ENCODE measurements at places on chromosomes 5 and 9.
A peak's percentile ranks its signal among the peaks of the same experiment; 100 is the strongest.

- H3K4me3 ChIP-seq, result no peak overlapping the region
- no peak overlapping the region for H3K27ac ChIP-seq
- H3K27me3 ChIP-seq, result no peaks in the 10 kb centered on the region
- DNase-seq, result no peak
- H3K36me3 ChIP-seq, result no peaks in the 10 kb centered on the region
Measured at GRCh38 chr9:75186767-75187380, 98.6 kb downstream of the OSTF1 start.

- DNase-seq, result no peak
- H3K36me3 ChIP-seq, result no peaks in the 10 kb centered on the region
- H3K27ac ChIP-seq, result no peak overlapping the region
- peaks cover 2% of the 10 kb centered on the region for H3K4me1 ChIP-seq
- H3K27me3 ChIP-seq, result no peaks in the 10 kb centered on the region
Measured at GRCh38 chr5:165328846-165329245, 1823.4 kb downstream of the MAT2B start.

- H3K36me3 ChIP-seq, result peaks cover 9% of the 10 kb centered on the region
- H3K27ac ChIP-seq, result peak overlapping the region; percentile 96
- no peak for DNase-seq
- peaks cover 51% of the 10 kb centered on the region for H3K4me1 ChIP-seq
Measured at GRCh38 chr9:19127871-19128500, 694 bp upstream of the PLIN2 start.

DNA sequence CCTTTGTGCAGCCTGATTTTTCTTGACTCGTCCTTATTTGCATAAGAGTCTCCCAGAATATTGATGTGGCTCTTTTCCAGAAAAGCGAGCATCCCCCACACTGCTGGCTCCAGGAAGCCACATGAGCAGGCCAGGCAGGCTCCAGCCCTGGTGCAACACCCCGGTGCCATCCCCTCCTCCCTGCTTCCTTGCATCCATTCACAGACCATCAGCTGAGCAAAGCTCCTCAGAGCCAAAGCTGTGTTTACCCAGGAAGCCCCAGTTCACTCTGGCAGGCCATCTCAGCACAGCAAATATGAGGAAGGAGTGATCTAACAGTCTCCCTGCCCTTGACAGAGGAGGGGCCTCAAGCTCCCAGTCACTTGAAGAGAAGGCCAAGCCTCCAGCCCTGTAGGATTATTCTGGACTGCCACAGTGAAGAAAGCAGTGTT is 34.4 kb downstream of the INSYN2B start:
- H3K27me3 ChIP-seq, result peaks cover 23% of the 10 kb centered on the region
- no peaks in the 10 kb centered on the region for H3K36me3 ChIP-seq
- H3K4me1 ChIP-seq, result peaks cover 12% of the 10 kb centered on the region
- no peak for DNase-seq
- no peak overlapping the region for H3K4me3 ChIP-seq

DNA sequence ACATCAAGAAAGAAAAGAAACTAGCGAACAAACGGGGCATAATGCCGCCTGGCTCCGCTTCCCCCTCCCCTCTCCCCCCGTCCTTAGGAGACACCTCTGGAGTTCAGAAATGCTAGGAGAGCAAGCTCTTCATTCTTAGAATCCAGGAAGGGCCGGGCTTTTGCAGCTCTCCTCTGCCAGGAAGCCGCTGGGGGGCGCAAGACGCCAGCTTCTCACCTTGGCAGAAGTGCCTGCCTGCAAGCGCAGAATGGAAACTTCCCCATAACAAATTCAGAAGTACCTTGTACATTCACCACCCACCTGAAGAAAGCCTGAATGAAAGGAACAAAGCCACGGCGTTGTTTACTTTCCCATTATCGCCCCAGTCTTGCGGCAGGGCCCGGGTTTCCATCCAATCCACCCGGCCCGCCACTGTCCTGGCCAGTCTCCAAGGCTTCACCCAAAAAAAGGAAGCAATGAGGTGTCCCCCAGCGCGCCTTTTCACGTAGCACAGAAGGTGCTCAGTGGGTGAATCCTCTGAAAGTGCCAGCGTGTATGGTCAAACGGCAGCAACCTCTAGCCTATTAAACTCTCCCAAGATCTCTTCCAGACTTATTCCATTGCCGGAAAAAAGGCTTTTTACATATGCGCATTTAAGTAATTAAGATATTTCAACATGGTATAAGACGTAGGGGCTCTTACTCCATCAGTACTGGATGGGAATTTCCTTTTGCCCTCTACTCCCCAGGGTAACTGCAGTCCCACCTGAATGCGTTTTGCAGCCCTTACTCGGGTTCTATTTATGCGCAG is 1.6 kb upstream of the GADD45G start:
- H3K4me3 ChIP-seq, result peak overlapping the region; percentile 73
- H3K36me3 ChIP-seq, result no peaks in the 10 kb centered on the region
- H3K4me1 ChIP-seq, result peaks cover 30% of the 10 kb centered on the region
- DNase-seq, result peak; percentile 94

DNA sequence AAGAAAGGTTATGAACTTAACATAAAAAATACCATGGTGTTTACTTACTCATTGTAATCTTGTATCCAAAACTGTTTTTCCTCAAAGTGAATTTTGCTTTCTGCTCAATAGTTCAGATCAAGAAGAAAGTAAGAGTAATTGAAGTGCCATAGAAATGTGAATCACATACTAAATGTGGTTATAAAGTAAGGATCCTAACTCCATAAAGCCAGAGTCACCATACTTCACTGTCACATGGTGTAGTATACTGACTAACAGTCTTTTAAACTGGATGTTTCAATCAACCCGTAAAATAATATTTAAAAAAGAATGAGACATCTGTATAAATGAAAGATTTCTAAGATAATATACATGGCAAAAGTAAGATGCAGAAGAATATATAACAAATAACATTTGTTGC is 72.1 kb downstream of the NIPBL start:
- no peak overlapping the region for H3K27ac ChIP-seq
- peaks cover 25% of the 10 kb centered on the region for H3K4me1 ChIP-seq
- no peaks in the 10 kb centered on the region for H3K36me3 ChIP-seq

DNA sequence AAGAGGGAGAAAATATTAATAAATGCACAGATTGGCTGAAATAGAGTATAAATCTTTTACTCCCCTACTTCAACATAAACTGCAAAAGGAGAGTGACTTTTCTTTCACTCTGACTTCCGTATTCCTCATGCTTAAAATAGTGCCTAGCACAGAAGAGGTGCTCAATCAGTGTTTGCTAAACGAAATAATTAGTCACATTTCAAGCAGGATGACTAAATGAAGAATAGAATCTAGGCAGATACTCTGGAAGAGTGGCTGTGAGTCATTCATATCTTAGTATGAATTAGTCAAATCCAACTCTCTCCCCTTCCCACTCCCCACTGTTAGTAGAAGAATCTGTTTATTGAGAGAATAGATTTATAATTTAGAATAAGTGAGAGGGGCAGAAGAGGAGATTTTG is 4.8 kb downstream of the CD274 start:
- no peak overlapping the region for H3K4me3 ChIP-seq
- H3K27ac ChIP-seq, result no peak overlapping the region
- H3K36me3 ChIP-seq, result no peaks in the 10 kb centered on the region
- H3K27me3 ChIP-seq, result no peaks in the 10 kb centered on the region
- H3K4me1 ChIP-seq, result peaks cover under 1% of the 10 kb centered on the region

GRCh38 chr9:15867334-15867733 is 314.5 kb downstream of the CCDC171 start:
- no peak overlapping the region for H3K27ac ChIP-seq
- no peaks in the 10 kb centered on the region for H3K27me3 ChIP-seq
- peaks cover 8% of the 10 kb centered on the region for H3K4me1 ChIP-seq

DNA sequence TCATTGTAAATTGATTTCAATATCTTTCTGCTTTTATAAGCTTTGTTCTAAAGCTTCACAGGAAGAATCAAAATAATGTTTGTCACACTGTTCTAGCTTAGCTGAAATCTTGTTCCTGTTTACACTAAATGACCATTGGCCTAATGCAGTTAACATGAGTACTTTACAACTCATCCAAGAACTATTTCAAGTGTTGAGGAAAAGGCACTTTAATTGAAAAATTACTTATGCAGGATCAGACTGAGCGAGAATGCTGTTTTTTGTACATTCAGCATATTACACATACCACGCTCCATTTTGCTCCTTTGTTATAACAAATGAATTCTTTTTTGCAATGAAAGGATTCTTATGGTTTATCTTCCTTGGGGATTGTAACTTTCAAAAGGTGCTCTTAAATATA is 22.4 kb upstream of the SMIM15 start:
- no peak overlapping the region for H3K27ac ChIP-seq
- H3K27me3 ChIP-seq, result no peaks in the 10 kb centered on the region
- no peaks in the 10 kb centered on the region for H3K4me1 ChIP-seq
- H3K36me3 ChIP-seq, result no peaks in the 10 kb centered on the region

DNA sequence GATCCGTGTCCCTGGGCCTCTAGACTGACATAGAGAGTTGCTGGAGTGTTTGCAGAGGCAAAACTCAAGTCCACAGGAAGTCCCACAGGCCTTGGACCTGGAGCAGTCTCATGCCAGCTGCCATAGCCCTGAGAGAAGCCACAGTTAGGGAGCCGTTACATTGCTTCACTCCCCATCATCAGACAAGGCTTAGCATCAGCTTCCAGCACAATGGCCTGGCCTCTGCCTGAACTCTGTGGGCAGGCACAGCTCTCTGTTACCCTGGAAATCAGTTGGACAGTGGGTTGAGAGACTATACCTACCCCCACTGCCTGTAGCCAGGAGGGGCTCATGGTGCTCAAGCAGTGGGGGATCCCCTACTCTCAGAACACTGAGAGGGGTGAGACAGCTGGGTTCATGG is 16.2 kb upstream of the C9orf72 start:
- H3K27me3 ChIP-seq, result no peaks in the 10 kb centered on the region
- no peak overlapping the region for H3K27ac ChIP-seq
- no peaks in the 10 kb centered on the region for H3K36me3 ChIP-seq
- no peak for DNase-seq
- no peak overlapping the region for H3K4me3 ChIP-seq

- no peaks in the 10 kb centered on the region for H3K36me3 ChIP-seq
- no peak for DNase-seq
- peaks cover 16% of the 10 kb centered on the region for H3K4me1 ChIP-seq
- peak overlapping the region; percentile 15 for H3K27ac ChIP-seq
Measured at GRCh38 chr9:125038166-125038565, 97.3 kb upstream of the GOLGA1 start.

DNA sequence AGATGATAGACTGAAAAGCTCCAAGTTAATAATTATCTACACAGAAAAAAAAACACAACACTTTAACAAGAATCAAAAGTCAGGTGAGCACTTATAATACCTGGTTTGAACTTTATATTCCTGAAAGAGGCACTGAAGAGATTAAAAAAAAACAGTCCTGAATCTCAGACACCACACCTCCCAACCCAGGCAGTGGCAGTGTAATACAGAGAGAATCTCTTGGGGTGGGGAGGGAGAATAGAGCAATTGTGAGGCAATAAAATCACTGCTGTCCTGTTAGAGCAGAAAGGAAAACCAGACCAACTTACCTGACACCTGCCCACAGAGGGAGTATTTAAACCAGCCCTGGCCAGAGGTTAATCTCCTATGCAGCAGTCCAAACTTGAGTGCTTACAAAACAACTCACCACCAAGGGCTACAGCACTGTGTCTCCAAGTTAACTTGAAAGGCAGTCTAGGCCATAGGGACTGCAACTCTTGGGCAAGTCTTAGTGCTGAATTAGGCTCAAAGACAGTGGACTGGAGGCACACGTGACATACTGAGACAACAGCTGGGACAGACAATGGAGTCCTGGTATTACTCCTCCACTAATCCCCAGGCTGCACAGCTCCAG is 54.2 kb downstream of the SLCO4C1 start:
- H3K4me3 ChIP-seq, result no peak overlapping the region
- DNase-seq, result no peak
- no peaks in the 10 kb centered on the region for H3K4me1 ChIP-seq
- no peaks in the 10 kb centered on the region for H3K27me3 ChIP-seq
- no peak overlapping the region for H3K27ac ChIP-seq

DNA sequence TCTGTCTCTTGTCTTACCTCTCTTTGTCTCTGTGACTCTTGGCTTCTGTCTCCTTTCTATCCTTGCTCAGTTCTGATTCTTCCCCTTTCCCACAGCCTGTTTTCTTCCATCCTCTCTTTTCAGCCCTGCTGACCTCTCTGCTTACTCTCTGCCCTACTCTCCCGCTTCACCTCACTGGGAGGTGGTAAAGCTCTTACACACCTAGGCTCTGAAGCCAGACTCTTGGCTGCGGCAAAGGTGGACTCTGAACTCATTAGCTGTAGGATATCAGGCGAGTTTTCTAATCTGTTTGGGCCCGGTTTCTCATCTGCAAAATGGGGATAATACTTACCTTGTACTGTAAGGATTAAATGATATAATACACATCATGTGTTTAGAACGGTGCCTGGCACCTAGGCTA is 11.1 kb downstream of the PCDH1 start:
- H3K4me3 ChIP-seq, result no peak overlapping the region
- peak overlapping the region; percentile 76 for H3K27ac ChIP-seq
- peaks cover 31% of the 10 kb centered on the region for H3K4me1 ChIP-seq
- H3K27me3 ChIP-seq, result peaks cover 16% of the 10 kb centered on the region
- H3K36me3 ChIP-seq, result no peaks in the 10 kb centered on the region
- DNase-seq, result no peak

- peaks cover 11% of the 10 kb centered on the region for H3K36me3 ChIP-seq
- no peak for DNase-seq
- peak overlapping the region; percentile 39 for H3K27ac ChIP-seq
- H3K4me1 ChIP-seq, result peaks cover 27% of the 10 kb centered on the region
- H3K4me3 ChIP-seq, result no peak overlapping the region
- H3K27me3 ChIP-seq, result no peaks in the 10 kb centered on the region
Measured at GRCh38 chr9:33475357-33475756, 1.6 kb upstream of the NOL6 start.

- no peak for DNase-seq
- no peak overlapping the region for H3K4me3 ChIP-seq
- H3K36me3 ChIP-seq, result peaks cover 13% of the 10 kb centered on the region
- H3K4me1 ChIP-seq, result peaks cover 15% of the 10 kb centered on the region
- no peaks in the 10 kb centered on the region for H3K27me3 ChIP-seq
Measured at GRCh38 chr5:76684756-76685519, 31.0 kb upstream of the F2R start.

- H3K4me3 ChIP-seq, result no peak overlapping the region
- H3K4me1 ChIP-seq, result peaks cover 18% of the 10 kb centered on the region
- no peak for DNase-seq
- H3K27me3 ChIP-seq, result peaks cover 67% of the 10 kb centered on the region
- H3K27ac ChIP-seq, result no peak overlapping the region
Measured at GRCh38 chr5:176737746-176738636, 72.4 kb upstream of the UNC5A start.

GRCh38 chr5:8333977-8334376 is 465.0 kb downstream of the MTRR start:
- H3K36me3 ChIP-seq, result no peaks in the 10 kb centered on the region
- H3K27me3 ChIP-seq, result peaks cover 40% of the 10 kb centered on the region

DNA sequence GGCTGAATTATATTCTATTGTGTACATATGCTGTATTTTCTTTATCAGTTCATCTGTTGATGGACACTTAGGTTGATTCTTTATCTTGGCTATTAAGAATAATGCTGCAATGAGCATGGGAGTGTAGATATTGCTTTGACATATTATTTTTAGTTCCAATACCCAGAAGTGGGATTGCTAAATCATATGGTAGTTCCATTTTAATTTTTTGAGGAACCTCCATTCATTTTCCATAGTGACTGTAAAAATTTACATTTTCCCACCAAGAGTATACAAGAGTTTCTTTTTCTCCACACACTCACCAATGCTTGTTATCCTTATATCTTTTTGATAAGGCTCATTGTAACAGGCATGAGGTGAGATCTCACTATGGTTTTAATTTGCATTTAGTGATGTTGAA is 19.4 kb downstream of the JAK2 start:
- no peak overlapping the region for H3K27ac ChIP-seq
- DNase-seq, result no peak
- no peaks in the 10 kb centered on the region for H3K27me3 ChIP-seq
- no peaks in the 10 kb centered on the region for H3K4me1 ChIP-seq
- peaks cover 17% of the 10 kb centered on the region for H3K36me3 ChIP-seq

- H3K27ac ChIP-seq, result no peak overlapping the region
- DNase-seq, result no peak
- H3K4me1 ChIP-seq, result no peaks in the 10 kb centered on the region
Measured at GRCh38 chr9:21104787-21105186, 27.0 kb upstream of the IFNB1 start.
